ENCODE measurements at places on chromosomes 3 and 15.

- DNase-seq = no peak
Observed at GRCh38 chr15:39149636-39150150, 431.2 kb upstream of the THBS1 start.

- no peak for DNase-seq
Observed at GRCh38 chr3:150844484-150844883, 60.8 kb downstream of the MINDY4B start.

DNA sequence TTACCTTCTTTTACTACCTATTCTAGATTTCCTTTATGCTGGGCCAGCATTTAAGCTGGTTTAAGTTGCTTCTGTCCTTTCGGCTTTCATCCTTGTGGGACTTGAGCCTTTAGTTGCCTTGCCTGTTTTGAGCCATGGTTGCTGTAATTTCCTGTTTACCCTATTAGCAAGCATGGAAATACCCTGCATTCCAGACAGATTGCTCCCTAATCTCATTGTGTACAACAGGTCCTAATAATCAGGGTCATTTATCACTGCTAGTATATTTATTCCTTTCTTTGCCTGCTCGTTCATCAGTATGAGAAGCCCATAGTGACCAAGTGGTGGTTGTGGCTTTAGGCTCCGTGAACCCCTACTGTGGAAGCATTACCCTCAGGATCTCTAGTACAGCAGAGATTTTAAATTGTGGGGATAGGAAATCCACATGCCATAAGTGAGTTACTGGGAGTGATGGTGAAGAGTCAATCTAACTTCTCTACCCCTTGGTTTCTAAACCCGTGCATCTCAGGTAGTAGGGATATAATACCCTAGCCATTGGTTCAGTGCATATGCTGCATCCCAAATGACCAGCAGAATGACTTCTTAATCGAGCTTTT is 31.9 kb downstream of the NCK1 start:
- no peak for DNase-seq

GRCh38 chr15:95168951-95169431 is 937.6 kb downstream of the MCTP2 start:
- no peak for DNase-seq

GRCh38 chr3:155743606-155744005 is 1.3 kb downstream of the PLCH1 start:
- no peak for DNase-seq

GRCh38 chr3:188941103-188941502 is 230.7 kb upstream of the TPRG1 start:
- DNase-seq = no peak

DNA sequence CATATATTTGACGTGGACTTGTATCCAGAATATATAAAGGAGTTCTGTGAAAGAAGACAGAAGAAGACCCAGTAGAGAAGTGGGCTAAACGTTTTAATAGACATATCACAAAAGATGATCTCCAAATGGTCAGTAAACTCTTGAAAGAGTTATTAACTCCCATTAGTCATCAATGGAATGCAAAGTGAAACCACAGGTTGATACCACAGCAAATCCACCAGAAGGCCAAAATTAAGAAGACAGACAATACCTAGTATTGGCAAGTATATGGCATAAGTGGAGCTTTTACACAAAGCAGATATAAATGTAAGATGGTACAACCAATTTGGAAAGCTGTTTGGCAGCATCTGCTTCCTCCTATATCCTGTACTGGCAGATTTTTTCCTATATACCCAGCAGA is 6.0 kb downstream of the SPATA16 start:
- no peak for DNase-seq

DNA sequence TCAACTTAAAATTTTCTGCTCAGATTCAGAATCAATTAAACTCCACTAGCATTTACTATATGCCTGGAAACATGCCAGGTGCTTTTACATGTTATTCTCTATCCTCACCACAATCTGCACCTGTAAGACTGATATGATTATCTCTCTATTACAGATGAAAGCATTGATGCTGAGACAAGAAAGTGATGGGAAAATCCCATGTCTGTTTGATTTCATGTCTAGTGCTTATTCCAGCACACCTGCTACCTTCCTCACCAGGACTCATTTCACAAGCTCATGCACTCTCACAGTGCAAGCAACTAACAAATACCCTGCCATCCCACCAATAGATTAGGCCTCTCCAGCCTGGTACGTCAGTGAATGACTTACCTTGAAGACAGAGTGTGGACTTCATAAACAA is 25.0 kb upstream of the BCL6 start:
- no peak for DNase-seq

GRCh38 chr3:134769287-134769868 is 25.7 kb upstream of the EPHB1 start:
- no peak for DNase-seq

GRCh38 chr3:135192929-135193328 is 397.9 kb downstream of the EPHB1 start:
- DNase-seq = no peak

GRCh38 chr3:12138044-12138443 is 20.7 kb downstream of the TIMP4 start:
- DNase-seq = no peak

GRCh38 chr3:134311693-134312071 is 61.0 kb upstream of the RYK start:
- no peak for DNase-seq

DNA sequence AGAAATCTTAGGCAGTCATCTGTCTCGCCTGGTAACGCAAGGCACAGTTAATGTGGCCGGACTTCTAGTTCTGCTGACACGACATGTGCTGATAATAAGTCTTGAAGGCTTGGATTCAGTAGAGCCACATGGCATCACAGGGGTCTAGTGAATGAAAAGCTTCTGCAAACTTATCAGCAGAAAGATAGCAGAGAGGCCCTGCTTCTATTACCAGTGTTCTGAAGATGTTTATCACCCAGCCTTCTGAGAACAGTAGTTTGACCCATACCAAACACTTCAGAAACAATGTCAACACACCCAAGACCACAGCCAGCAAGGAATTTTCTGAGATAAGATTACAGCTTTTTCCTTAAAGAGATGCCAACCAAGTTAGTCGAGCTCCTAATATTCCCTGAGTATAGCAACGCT is 102.7 kb upstream of the UMPS start:
- no peak for DNase-seq

- DNase-seq = no peak
Observed at GRCh38 chr3:191425322-191425734, 35.6 kb upstream of the PYDC2 start.

GRCh38 chr15:49624056-49624455 is 3.2 kb downstream of the DTWD1 start:
- no peak for DNase-seq

DNA sequence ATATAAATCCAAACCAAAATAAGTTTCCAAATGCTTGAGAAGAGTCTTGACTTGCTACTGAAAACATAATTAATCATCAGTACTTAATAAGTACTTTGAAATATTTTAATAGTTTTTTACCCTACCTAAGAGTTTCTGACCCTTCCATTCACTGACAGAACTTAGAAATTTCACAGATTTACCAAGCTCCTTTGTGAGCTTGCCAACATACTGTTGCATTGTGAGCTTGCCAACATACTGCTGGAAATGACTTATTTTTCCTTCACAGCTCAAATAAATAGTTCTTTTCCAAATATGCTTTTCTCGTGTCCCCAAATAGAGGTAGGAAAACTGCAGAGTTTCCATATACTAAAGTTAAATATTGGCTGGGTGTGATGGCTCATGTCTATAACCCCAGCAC is 9.6 kb upstream of the AADAC start:
- DNase-seq = no peak

DNA sequence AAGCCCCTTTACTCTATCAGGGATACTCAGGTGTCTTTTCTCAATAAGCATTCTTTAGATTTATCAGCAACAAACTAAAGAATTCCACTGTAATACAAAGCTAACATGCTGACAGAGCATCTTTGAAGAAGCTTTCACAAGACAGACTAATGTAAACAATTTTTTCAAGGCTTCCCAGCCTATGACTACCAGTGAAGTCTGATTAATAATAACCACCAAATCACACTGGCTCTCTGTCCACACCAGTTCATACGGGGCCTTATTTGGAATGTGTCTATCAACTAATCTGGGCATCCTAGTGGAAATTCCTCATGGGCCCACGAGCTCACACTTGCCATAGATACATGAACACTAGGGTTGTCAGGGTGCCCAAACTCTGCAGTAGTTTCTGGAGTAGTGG is 84.5 kb downstream of the EFL1 start:
- DNase-seq = no peak

GRCh38 chr15:81886591-81886990 is 159.2 kb downstream of the MEX3B start:
- DNase-seq = no peak

GRCh38 chr3:161637559-161637958 is 141.0 kb downstream of the OTOL1 start:
- DNase-seq = no peak

DNA sequence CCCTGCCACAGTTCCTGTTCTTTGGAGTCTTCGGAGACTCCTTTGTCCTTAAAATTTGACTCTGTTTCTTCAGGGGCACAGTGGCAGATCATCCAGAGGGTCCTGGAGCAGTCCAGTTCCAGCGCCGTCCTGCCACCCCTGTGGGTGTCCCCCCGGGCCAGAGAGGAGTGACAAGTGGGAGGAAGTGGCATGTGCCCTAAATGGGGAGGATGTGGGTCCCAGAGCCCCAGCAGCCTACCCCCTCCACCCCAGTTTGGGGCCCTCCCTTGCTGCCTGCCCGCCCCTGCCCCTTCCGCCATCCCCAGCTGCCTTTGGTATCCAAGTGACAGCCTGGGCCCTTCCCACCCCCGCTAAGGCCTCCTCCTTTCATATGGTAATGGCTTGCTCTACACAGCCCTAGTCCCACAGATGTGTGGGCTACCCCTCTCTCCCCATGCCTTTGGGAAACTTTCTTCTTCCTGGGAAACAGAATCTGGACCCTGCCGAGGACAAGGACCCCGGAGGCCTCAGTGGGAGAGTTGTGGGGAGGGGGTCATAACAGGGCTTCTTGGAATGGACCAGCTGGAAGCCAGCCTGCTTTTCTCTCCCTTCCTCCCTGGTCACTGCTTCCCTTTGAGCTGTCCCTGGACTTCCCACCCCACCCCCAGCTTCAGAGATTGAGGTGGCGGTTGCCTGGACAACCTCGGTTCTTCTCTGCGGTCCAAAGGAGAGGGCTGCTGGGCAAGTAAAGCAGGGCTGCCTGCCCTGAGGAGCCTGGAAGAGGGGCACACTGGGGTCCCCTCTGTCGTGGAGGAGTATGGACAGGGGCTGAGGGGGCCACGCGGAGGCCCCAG is 43.2 kb downstream of the KLHL25 start:
- peak; percentile 36 for DNase-seq

GRCh38 chr3:142664311-142664710 is 59.5 kb upstream of the TRPC1 start:
- no peak for DNase-seq

DNA sequence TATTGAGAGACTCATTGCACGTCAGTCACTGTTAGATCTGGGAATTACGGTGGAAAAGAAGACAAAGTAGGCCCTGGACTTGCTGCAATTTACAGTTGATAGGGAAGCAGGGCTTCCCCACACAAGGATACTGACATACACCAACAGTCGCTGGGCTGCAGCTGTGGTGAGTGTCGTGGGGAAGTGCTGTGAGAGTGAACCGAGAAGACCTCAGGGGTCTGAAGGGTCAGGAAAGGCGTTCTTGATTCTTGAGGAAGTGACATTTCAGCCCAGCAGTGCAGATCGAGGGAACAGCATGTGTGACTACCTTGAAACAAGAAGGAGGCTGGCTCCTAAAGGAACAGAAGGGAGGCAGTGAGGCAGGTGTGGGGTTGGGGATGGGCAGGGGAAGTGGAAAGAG is 22.5 kb downstream of the MYZAP start:
- no peak for DNase-seq

DNA sequence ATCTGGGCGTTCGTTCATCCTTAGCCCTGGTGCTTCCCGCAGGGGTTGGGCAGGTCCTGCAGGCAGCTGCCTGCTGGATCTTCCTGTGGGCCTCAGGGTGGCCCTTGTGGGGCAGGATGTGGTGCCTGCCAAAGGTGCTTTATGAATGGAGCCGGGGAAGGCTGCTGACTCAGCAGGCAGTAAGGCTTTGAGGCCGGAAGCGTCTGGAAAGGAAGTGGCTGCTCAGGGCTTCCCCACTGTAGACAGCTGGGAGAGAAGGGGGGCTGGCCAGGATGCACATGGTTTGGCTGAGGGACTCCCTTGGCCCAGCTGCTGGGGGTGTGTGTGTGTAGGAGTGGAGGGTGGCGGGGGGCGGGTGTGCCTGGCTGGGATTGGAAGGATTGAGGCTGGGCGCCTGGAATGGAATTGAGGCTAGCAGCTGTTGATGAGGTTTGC is 12.9 kb downstream of the CD276 start:
- peak; percentile 47 for DNase-seq

- no peak for DNase-seq
Observed at GRCh38 chr15:56187665-56188064, 56.0 kb downstream of the RFX7 start.

GRCh38 chr3:66582721-66583423 is 82.0 kb upstream of the LRIG1 start:
- no peak for DNase-seq

- no peak for DNase-seq
Observed at GRCh38 chr3:153573481-153573880, 411.5 kb downstream of the RAP2B start.

DNA sequence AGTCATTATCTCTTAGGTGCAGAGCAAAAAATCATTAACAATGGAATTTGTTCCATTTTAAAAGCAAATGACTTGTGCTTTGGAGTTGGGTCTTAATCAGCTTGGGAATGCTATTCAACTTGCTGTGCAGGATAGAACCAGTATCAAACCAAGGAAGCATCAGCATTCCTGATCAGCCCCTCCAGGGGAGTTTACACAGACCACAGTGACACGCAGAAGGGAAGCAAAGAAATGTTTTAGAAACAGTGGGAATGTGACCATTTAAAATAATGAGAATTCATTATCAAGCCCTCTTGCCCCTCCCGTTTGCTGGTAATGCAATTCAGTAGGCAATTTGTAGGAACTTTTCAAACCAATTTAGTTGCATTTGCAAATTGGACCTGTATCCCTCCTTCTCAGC is 155.1 kb downstream of the LRTM1 start:
- DNase-seq = no peak

DNA sequence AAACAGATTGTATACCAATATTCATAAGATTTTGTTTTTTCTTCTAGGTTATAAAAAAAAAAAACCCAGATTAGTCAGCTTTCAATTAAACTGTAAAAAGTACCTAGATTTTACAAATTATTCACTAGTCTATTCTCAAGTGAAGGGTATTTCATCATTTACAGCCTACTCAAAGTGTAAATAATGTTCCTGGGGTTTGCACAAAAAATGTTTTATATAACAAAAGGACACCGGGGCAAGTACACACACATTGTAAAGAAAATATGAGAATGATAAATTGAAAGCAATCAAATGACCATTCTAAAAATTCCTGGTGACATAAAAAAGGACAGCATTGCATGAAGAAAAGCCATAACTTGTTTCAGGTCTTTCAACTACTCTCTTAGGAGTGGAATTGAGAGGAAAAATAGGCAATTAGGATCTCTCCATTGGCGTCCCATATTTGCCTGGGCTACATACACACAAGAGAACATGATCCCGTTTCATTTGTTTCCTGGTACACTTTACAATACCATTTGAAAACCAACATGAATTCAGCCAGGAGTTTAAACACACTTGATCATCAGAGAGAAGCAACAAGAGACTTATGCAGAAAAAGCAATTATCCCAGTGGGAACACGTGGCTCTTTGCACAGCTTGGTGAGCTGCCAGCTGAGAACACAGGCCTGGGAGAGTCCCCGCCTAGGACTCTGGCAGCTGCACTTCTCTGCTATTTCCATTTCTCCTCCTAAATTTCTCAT is 1039.2 kb downstream of the ROBO1 start:
- DNase-seq = peak; percentile 49

- no peak for DNase-seq
Observed at GRCh38 chr3:31753050-31753425, 220.3 kb downstream of the STT3B start.
